ENCODE measurements at places on chromosomes 4 and X. TPM values are rescaled to one million over a fixed set of nuclear protein-coding genes. Genes with fewer than 3 reads are reported as not detected.

DNA sequence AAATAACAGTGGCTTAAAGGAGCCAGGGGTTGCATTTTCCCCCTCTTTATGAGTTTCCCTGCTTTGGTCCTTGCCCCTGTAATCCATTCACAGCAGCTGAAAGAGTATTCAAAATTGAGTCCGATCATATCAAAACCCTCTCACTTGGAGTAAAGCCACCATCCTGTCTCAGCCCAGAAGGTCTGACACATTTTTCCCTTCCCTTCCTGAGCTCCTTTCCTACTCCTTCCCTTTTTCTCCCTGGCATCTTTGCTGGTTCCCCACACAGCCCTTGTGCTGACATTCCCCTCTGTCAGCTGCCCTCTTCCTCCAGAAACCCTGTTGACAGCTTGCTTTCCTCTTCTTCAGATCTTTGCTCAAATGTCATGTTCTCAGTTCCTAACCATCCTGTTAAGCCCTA lies 295.6 kb downstream of the EVC2 start:
- DNase-seq, result no peak

GRCh38 chrX:136608295-136608933 lies 39.5 kb upstream of the CD40LG start:
- DNase-seq, result no peak

GRCh38 chr4:7020290-7020689 lies 22.9 kb upstream of the TADA2B start:
- no peak for DNase-seq

- no peak for DNase-seq
Observed at GRCh38 chr4:73902038-73902637, 32.9 kb downstream of the CXCL1 start.

DNA sequence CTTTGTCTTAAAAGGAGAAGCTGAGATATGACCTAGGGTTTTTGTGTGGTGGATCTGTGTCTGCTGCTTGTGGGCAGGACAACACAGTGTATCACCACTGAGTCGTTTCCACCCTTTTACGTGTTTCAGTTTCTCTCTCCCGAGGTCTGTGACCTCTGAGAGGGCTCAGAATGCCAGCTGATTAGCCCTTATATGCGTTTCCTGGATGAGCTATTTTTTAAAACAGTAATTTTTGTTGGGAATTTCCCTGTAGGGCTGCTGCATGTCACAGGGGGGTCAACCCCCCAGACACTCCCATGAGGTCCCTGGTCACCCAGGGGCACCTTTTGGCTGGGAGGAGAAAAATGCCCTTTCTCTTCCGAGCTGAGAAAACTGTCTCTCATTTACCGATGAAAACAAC lies 170.4 kb upstream of the CASK start:
- DNase-seq, result no peak

DNA sequence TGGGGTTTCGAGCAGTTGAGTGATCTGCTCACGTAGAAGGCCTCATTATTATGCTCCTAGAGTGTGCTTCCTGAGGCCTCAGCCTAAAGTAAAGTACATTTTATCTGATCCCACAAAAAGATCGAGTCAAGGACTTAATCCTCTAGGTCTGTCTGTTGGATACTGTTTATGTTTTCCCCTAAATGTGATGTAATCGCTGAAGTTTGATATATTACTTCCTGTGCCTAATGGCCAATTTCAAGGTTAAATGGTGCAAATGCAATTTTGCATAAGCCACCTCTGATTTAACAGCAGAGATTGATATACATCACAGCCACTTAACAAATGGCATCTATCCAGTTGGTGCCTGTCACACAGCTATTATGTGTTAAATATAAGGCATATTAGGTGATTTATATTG lies 19.4 kb upstream of the SERTM2 start:
- DNase-seq, result no peak

DNA sequence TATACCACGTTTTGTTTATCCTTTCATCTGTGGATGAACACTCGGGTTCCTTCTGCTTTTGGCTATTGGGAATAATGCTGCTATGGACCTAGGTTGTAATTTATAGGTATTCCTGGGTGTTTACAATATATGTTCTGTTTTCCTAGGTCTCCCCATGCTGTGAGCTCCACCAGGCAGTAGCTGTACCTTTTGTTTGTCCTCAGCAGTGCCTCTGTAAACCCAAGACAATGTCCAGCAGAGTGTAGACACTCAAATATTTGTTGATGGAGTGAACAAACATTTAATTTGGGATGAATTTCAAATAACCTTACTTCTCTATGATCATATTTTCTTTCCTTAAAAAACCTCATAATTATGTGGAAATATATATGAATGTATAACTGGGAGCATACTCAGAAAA lies 259.5 kb upstream of the BOD1L1 start:
- no peak for DNase-seq

DNA sequence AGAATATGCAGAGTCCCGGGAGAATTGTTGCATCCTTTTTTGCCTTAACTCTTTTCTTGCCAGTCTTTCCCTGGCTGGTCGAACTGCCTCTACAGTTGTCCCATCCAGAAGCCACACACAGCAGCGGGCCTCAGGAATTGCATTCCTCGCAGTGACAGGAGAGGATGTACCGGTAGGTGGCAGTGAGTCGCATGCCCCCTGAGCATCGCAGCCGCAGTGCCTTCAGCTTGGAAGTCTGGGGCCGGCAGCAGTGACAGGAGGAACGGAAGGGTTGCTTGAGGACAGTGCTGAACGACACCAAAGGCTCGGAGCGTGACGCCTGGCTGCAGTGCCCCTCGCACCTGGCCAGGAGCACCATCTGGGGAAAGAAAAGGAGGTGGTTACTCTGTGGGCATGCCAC lies 23.5 kb downstream of the NDP start:
- DNase-seq, result no peak

- DNase-seq, result no peak
Observed at GRCh38 chrX:154002215-154002719, 17.4 kb downstream of the IRAK1 start.

GRCh38 chrX:153897899-153898298 lies 6.6 kb upstream of the AVPR2 start:
- no peak for DNase-seq

GRCh38 chrX:15679246-15679645 lies 14.6 kb upstream of the CLTRN start:
- no peak for DNase-seq

- no peak for DNase-seq
Observed at GRCh38 chr4:8777320-8778196, 94.1 kb downstream of the HMX1 start.

DNA sequence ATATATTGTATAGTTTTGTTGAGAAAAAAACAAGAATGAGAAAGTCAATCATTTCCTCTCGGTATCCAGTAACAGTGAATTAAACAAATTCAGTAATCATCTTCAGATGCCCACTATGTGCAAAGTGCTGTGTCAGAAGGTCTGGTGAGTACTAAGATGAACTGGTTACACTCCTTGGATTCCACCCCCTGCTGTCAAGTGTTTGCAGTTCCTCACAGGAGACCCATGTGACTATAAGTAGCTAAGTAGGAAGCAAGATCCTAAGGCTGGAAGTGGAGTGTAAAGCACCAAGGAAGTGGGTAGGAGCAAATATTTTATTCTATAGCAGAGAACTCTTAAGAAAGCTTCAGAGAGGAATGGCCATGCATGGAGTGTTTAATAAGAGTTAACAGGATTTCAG lies 73.6 kb downstream of the SNX25 start:
- DNase-seq, result no peak

DNA sequence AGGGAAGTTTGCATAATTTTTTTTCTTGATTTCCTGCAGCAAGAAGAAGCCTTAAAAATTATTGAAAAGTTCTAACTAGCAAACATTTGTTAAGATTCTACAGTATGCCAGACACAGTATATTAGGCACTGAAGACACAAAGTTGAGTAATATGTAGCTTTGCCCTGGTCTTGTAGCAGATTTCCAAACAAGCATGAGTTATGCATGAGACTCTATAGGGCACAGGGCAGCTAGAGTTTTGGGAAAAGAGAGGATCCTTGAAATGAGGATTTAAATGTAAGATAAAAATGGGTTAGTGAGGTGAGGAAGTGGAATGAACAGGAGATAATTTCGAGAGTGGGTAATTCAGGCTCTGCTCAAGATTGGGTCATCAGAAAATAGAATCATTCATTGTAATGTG lies 8.6 kb upstream of the GPRIN3 start:
- no peak for DNase-seq

DNA sequence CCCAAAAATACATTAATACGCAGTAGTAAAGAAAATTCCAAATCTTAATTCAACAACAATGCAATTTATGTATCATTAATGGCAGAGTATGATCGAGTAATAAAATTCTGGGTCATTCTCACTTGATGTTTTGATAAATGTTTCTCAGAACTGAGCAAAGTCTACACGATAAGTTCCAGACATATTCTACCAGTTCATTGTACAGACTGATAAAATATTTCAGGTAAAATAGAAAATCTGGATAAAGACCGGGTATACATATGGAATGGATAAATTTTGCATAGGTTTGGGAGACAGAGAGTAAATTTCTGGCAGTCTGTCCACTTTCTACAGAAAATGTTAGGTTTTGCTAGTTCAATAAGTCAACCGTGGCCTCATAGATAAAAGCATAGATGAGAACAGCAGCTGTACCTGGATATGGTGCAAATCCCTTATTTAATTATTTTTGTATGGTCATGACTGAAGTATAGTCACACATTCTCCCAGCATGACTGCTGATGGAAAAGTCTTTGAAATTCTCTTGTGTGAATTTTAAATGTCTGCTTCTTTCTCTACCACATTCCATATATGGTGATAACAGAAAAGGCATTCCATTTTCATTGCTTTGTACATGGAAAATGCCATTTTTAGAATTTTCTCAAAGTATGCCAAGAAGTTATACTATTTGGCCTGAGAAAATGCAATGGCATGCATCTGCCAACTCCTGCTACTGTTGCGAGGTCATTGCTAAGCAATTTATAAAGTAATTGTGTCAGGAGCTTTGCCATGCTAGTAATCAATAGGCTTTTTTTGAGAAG lies 301.9 kb upstream of the ARSJ start:
- no peak for DNase-seq

DNA sequence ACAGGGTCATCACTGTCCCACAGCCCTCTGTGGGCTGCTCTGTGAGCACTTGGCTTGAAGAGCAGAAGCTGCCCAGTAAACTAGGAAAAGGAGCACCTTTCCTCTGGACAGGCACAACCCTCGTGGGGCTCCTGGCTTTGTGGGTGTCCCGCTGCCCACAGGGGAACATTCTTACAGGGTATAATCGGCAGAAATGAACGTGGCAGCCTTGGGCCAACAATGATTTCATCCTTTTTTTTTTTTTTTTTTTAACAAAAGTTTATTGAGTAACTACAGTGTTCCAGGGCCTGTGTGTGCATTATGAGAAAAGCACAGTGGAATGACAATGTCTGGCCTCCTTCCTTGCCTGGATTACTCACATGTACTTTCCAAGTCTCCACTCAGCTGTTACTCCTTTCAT lies 197.2 kb downstream of the PDGFC start:
- no peak for DNase-seq

DNA sequence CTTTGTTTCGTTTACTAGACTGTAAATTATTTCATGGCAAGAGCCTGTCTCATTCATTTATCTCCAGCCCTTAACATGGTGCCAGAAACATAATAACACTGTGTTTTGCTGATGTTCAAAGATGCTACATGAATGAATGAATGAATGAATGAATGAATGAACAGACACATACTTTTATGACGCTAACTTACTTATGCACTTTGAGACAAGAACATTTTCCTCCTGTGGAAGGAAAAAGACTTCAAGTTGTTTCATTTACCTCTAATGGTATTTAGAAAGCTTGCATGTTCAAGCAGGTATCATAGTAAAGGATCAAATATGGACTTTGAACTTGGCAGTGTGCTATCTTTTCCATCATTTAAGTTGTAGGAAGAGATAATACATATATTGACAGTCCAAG lies 131.6 kb downstream of the GLRA2 start:
- DNase-seq, result no peak

GRCh38 chr4:113732-114131 lies 10.6 kb upstream of the ZNF718 start:
- no peak for DNase-seq

DNA sequence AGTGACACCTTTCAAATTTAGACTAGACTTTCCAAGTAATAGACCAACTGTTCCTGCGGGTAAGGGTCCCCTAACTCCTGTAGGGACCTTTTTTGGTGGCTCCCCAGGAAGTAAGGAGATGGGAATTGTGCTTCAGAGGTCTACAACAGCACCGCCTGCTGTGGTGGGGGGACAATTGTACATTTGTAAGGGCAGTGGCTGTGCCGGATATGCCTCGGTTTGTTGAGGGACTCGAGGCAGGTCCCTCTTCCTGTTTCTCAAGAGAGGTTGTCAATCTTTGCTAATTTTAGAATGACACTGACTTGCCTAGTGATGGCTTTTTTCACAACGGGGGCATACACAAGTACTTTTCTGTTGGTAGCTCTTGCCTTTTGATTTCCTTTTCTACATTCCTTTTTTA lies 15.5 kb upstream of the HSD17B11 start:
- no peak for DNase-seq

DNA sequence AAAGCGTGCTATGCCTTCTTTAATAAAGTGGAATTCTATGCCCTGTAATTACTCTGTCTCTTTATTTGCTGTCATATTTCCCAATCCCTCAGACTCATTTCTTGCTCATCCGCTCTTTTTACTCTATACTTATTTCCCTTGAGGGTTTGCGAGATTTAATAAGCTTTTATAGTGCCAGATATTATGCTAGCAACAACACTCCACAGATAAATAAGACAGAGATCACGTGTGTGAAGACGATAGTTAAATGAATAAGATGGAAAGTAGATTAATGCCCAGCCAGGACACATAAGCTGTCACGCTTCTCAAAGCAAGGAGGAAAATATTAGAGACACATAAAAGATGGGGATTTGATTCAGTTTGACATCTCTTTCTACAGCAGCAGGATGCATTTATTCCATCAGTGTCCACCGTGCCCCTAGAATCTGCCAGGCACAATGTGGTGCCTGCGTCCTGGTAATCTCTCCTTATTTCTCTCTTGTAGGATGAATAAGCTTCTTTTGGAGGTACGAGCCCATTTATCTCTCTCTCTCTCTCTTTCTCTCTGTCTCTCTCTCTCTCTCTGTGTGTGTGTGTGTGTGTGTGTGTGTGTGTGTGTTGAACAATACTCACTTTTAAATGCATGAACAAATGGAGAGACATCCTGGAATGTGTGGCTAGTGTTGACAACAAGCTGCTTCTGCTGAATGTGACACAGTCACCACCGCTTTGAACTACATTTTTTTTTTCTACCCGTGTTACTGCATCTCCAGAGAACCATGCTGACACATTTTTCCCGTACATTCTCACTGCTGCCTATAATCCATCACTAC lies 48.2 kb downstream of the TMEM156 start:
- DNase-seq, result no peak

GRCh38 chrX:122119361-122119760 lies 1064.7 kb upstream of the GRIA3 start:
- DNase-seq, result no peak

- DNase-seq, result no peak
Observed at GRCh38 chr4:143455211-143455610, 58.3 kb upstream of the SMARCA5 start.

PRSS48 gene
- not detected for polyA plus RNA-seq

RHOXF2 gene
- not detected for polyA plus RNA-seq

SHROOM3 gene
- polyA plus RNA-seq, result 39.2 TPM

F8A2 gene
- polyA plus RNA-seq, result not detected

COL4A6 gene
- 17.8 TPM for polyA plus RNA-seq

HSFX1 gene
- 2.0 TPM for polyA plus RNA-seq

SFRP2 gene
- 39.2 TPM for polyA plus RNA-seq

RADX gene
- polyA plus RNA-seq, result 6.4 TPM

CXCL9 gene
- 0.18 TPM for polyA plus RNA-seq

SNCA gene
- 65.9 TPM for polyA plus RNA-seq

CD99 gene
- 226 TPM for polyA plus RNA-seq

FAM9B gene
- 0.09 TPM for polyA plus RNA-seq

IL21 gene
- not detected for polyA plus RNA-seq

Data from right renal pelvis (tissue), 4 donors.